ENCODE measurements at places on chromosomes 12 and 14.

DNA sequence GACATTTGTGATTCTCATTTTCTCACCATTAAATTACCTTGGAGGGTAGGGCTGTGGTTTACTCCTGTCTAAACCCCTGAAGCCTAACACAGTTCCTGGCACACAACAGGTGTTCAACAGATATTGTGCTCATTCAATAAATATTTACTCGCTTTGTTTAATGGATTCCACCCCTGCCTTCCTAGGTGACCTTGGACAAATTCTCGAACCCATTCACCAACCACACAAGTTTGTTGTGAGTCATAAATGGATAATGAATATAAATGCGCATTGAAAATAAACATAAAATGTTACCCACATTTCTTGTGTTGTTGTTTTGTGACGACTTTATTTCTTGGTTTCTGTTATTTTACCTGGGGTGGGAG lies 362 bp upstream of the TSFM start:
- DNase-seq: no peak

DNA sequence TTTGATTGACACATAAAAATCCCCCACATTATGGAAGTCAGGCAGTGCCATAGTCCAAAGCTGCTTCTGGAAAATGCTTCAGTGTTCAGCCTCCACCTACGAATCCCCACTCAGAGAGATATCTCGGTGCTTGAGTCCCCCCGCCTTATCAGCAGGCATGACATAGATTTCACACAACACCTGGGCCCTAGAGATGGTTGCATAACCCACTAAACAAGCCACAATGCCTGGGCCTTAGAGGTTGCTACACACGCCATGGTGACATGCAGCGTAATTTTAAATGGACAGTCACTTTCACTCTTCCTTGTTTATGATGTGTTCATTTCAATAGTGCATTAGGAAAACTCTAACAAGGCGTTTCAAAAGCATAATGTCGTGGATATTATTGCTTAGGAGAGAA lies 38.0 kb downstream of the CCDC60 start:
- DNase-seq: no peak

DNA sequence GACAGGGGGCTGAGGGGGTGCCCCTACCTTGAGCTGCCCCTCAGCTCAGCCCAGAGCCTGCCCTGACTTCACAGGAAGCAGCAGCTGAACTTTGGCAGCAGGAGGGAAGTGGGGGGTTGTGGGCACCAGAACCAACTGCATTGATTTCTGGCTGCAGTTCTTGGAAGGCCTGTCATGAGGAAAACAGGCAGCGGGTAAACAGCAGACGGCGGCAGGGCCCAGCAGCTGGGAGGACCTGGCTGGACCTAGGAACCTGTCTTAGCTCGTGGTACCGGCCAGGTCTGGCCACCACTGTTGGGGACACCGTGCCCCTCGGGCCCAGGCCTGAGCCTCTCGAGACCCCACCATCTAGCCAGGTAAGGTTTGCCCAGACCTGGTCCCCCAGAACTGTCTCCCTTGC lies 154.2 kb upstream of the MYL2 start:
- DNase-seq: no peak

GRCh38 chr12:106867651-106868050 lies 88.1 kb upstream of the TMEM263 start:
- no peak for DNase-seq

GRCh38 chr12:104457746-104458693 lies 1.3 kb downstream of the CHST11 start:
- no peak for DNase-seq

- DNase-seq: no peak
Measured at GRCh38 chr12:11756022-11756421, 106.5 kb downstream of the ETV6 start.

GRCh38 chr12:4979737-4980136 lies 63.9 kb upstream of the KCNA5 start:
- DNase-seq: no peak

DNA sequence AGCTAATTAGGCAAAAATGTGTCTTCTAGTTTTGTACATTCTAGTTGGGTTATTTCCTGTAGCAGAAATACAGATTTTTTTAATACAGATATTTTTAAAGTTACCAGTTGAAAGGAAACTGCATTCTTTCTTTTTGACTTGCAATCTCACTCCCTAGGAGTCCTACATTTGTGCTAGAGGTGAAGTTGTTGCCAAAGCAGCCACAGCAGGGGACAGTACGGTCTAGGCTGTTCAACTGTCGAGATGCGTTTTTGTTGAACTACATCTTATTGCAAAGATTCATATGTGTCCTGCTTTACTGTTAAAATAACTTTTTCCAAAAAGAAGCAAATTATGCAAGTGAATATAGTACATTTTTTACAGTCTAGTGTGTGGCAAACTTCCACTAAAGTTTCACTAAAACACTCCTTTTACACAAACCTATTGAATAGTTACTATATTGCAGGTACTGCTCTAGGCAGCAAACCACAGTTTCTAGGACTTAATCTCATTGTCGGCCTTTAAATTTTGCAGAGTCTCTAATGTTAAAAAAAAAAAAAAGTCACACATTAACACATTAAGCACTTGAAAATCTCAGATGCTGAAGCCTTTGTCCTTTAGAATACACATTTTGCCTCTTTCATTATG lies 30.2 kb upstream of the SRGAP1 start:
- no peak for DNase-seq

DNA sequence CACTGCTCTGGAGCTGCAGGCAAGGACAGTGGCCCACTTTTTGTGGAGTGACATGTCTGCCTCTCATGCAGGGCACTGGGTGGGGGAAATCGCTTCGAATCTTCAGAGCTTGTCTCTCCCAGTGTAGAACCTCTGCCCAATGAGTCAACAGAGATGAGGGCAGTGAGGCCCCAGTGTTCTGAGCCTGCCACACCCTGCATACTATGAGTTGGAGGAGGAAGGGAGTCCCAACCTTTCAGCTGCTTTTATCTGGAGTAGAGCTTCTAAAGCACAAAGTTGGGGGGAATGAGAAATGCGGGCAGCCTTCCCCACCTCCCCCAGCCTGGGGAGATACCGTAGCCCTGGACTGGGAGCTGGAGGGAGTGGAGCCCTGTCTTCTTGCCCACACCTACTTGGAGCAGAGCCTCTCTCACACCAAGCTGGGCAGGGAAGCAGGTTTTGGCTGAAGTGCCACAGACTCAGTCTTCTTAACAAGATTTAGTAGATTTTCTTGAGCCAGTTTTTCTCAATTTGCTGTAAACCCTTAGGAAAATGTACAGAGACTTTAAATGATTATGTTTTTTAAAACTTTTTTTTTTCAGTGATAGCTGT lies 159.1 kb downstream of the ADGRD1 start:
- no peak for DNase-seq

DNA sequence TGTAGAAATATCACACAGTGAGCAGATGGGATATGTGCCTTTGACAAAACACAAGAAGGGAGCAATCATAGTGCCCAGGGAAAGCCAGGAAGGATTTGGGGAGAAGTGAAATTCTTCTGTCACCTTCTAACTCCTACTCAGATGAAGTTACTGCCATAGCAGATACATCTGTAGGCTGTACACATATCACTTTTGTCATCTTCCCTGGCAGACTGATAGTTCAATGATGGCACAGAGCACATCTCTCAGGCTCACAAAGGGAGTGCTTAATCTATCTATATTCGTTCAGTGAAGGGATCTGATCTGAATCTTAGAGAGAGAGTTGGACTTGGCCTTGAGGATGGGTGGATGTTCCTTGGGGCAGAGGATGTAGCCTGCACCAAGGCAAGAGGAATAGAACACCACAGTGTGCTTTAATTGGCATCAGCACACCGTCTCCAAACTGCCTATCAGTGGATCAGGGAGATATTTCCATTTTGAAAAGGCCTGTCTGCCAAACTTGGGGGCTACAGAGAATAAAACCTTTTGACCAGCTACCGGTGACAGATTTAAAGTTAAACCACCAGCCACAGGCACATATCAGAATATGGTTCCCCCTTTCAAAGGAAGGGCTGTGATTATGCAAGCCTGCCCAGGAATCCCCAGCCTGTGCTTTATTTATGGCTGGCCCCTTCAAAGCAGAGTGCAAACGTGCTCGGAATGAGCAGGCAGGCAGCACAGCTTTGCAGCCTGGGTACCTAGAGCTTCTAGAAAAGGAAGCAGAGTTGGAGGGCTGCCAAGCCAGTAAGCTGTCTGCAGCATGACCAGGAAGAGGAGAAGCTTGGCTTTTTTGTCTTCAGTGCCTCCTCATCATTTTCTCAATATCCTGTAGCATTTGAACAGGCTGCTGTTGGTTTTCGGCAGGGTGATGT lies 165.5 kb upstream of the DYRK2 start:
- DNase-seq: peak; percentile 11

- peak; percentile 50 for DNase-seq
Measured at GRCh38 chr14:85444635-85445034, 85.3 kb upstream of the FLRT2 start.

DNA sequence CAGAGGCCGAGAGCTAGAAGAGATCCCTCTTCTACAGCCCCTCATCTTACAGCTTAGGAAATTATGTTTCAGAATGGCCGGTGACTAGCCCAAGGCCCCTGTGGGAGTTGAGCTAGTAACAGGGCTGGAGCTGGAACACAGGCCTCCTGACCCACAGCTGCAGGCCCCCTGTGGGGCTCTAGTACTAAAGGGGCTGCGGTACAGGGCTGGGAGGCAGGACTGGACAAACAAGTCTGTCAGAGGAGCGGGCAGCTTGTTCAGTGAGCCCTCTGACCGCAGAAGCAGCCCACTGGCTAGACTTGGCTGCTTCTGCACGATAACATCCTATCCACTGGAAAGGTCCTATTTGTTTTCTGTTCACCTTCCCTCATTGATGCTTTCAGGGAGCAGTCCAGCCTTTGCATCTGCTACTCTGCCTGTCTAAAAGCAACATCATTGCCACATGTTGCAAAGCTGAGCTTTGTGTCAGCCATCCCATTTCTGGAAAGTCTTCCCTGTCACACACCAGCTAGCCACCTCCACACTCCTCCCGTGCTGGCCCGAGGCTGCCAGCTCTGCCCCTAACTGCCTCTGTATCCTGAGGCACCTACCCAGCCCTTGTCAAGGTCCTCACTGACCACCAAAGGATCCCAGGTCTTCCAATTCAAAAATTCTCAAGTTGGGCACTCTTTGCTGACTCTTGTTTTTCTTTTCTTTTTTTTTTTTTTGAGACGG lies 10.2 kb downstream of the PSMC1 start:
- DNase-seq: no peak

GRCh38 chr14:56549721-56550120 lies 29.9 kb upstream of the TMEM260 start:
- no peak for DNase-seq

DNA sequence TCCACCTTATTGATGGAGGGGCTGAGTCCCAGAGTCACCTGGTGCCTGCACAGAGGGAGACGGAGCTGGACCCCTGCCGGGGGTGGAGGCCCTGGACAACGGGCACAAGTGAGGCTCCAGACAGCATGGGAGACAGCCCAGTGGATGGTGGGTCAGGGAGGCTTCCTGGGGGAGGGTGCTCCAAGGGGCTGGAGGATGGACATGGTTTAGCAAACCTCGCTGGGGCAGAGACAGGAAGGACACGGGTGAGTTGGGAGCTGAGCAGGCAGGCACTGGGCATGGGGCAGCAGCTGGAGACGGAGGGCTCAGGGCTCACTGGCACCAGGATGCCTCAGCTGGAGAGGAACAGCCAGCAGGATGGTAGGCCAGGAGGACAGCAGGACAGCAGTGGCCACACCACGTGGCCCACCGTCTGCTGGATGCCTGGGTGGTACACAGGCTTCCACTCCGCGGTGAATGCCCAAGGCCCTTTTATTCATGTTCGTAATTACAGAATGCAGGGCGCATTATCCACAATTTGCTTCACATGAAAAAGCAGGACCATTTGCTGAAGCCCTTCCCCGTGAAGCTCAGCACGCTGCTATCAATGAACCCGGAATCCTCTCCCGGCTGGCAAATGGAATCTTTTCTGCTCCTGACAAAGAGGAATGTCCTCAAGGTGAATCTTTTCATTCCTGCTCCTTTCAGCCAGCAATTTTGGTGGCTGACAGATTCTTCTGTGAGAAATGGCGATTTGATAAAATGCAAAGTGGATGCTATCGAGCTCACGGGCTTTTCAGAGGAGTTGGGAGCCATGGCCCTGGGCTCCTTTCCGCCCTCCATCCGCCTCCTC lies 138.1 kb upstream of the C14orf180 start:
- no peak for DNase-seq

GRCh38 chr14:25908277-25909044 lies 689.4 kb downstream of the NOVA1 start:
- DNase-seq: no peak

- no peak for DNase-seq
Measured at GRCh38 chr12:57025196-57025595, 8.9 kb upstream of the TAC3 start.

GRCh38 chr12:75887979-75888378 lies 143.6 kb downstream of the PHLDA1 start:
- DNase-seq: no peak

- DNase-seq: no peak
Measured at GRCh38 chr14:59265808-59266207, 77.3 kb downstream of the DAAM1 start.

DNA sequence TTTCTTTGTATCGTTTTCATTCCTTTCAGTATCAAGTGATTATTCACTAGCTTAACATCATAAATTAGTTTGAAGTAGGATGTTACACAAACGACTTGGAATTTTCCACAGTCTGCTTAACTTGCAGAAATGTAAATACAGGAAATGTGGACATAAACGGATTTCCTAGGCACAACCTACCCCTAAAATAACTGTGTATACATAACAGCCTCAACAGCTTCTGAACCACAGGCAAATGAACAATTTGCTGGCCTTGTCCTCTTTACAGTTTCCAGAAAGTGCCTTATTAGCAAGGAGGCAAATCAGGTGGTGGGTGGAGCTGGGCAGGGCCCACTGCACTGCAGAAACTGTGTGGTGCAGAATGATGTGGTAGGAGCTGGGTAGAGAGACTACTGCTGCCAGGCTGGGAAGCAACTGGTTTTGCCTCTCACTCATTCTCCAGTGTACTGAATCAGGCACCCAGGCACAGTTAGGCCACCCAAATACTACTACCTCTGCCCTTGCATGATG lies 14.1 kb downstream of the DRAM1 start:
- DNase-seq: peak; percentile 85

- DNase-seq: no peak
Measured at GRCh38 chr14:61147831-61148549, 133.1 kb downstream of the TMEM30B start.

- DNase-seq: no peak
Measured at GRCh38 chr12:113340061-113340460, 5.2 kb upstream of the SLC8B1 start.

GRCh38 chr14:57611555-57612075 lies 118.0 kb upstream of the CCDC198 start:
- no peak for DNase-seq

DNA sequence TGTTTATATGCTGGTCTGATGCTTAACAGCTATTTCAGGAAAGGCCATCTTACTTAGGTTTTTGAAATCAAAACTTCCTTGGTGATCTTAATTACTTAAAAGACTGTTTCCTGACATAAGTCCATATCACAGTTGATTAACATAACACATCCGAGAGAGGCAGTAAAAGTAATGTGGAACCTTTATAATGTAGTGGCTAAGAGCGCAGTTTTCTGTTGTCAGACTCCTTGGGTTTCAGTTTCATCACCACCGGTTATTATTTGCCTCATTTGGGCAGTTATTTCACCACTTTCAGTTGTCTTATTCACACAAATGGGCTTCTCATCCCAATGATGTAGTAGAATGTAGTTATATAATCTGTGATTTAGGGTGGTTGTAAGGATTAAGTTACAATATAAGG lies 30.9 kb downstream of the TBC1D15 start:
- DNase-seq: no peak

Data from GDM1 (cell line).